ENCODE measurements at places on chromosomes 11 and 22.
A peak's percentile ranks its signal among the peaks of the same experiment; 100 is the strongest.

DNA sequence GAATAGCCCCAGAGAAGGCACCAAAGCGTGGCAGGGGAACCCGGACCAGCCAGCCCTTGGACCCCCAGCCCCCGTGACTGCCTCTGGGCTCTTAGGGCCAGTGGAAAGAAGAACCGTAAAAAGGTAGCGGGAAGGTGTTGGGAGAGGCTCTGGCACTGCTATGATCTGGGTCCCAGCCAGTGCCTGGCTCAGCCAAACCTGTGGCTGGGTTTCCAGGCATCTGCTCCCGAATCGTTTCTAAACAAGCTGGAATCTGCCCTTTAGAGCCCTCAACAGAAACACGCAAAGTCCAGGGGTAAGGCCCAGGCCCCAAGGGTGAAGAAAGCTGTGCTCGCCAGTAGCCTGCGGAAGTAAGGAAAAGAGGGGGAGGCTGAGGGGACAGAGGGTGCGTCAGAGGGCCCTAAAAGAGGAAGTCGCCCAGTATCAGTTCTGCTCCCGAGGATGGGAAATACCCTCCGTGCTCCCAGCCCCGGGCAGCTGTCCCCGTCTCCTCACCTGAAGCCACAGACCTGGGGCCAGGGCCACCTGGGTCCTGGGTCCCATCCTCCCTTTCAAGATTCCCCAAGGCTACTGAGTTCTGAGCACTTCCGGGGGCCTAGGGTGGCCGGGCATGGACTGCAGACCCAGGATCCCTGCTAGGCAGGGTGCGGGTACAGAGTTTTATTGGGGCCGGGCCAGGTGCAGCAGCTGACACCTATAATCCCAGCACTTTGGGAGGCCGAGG lies 24.7 kb downstream of the IL10RA start:
- no peak for DNase-seq

- DNase-seq: no peak
These were observed 241.1 kb downstream of the GRIK4 start for GRCh38 chr11:120752668-120753067.

DNA sequence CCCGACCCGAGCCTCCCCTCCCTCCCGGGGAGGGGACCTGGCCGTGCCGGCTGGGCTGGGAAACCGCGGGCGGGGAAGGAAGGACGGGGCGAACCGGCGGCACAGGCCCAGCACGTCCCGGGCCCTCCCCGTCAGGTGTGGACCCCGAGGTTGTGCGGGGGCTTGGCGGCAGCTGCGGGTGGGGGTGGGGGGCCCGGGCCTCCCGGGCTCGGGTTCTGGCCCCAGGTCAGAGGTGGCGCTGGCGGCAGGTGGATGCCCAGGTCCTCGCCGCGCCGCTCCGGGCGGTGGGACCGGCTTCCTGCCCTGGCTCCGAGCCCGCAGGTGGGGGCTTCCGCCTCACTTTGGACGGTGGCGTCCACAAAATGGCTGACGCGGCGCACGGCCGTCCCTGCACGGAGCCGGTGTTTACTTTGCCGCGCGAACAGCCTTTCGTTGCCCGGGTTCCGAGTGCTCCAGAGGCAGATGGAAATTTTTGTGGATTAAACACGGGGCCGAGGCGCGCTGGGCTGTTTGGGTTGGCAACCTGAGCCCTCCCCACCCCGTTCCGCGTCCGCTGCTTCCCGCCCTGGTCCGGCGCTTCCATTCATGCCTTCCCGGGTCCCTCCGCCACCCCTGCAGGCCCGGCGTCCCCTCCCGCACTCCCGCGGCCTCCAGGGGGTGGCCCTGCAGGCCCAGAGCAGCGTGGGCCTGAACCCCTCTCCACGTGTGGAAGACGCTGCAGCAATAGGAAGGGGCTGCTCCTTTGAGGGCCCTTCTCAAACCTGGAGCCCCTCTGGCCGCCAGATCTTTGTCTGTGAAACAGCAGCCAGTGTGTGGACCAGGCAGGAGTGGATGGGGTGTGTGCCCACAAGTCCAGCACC lies 92.0 kb upstream of the KCNQ1OT1 start:
- DNase-seq: peak; percentile 13

GRCh38 chr11:117489999-117490679 lies 162.5 kb downstream of the CEP164 start:
- DNase-seq: no peak

GRCh38 chr11:45037434-45038005 lies 86.8 kb upstream of the TP53I11 start:
- DNase-seq: no peak

GRCh38 chr11:84234011-84234410 lies 947.8 kb upstream of the CCDC90B start:
- no peak for DNase-seq

DNA sequence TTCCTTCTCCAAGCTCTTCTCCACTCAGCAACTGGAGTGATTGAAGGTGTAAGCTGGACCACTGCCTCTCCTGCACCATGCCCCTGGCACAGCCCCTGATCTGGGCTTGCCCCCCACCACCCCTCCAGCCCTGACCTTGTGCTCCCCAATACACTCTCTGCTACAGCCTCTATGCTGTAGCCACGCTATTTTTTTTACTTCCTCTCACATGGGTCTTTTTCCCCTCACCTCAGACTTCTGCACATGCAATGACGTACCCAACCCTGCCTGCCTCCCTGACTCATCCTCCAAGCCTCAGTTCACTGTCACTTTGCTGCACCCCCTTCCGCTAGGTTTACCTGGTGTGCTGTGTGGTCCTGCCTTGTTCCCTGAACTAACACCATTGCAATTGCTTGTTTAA lies 9.0 kb downstream of the CSNK2A3 start:
- DNase-seq: no peak

- DNase-seq: peak; percentile 61
These were observed 563 bp upstream of the ENDOD1 start for GRCh38 chr11:95088946-95089619.

DNA sequence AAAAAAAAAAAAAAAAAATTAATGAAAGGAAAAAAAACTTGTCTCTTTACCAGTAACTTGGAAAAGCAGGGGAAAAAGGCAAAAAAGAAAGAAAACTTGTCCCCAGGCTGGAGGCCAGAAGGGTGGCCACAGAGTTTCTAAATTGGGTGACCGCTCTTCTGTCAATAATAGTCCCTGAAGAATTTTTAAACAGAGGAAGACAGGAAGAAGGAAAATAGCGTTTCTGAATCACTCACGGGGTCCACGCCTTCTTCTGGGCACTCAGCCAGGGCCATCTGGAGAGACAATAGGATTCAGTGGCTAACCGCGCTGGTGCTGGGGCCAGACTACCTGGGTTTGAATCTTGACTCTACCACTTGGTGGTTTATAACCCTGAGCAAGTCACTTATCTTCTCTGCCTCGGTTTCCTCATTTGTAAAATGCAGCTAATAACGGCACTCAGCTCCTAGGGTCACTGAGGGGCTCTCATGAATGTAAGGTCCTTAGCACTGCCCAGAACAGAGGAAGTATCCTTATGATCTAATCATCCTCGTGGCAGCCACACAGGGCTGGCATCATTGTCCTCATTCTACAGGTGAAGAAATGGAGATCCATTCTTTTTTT lies 7.0 kb downstream of the C11orf86 start:
- no peak for DNase-seq

DNA sequence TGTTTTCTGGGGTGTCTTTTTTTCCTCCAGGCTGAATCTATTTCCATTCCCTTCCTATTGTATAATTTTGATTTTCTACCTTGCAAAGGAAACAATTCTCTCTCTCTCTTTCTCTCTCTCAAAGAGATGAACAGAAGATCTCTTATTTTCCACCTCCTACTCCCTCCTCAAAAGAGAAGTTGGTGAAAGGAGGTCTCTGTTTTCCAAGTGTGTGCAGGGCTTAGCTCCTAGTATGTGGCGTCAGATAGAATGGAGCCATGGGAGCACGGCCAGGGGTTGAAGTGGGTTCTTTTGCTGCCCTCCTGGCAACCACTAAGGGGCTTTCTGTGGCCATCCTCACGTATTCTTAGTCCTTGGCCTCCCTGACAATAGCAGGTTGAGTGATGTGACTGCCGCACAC lies 480 bp downstream of the TRIM34 start:
- DNase-seq: no peak

DNA sequence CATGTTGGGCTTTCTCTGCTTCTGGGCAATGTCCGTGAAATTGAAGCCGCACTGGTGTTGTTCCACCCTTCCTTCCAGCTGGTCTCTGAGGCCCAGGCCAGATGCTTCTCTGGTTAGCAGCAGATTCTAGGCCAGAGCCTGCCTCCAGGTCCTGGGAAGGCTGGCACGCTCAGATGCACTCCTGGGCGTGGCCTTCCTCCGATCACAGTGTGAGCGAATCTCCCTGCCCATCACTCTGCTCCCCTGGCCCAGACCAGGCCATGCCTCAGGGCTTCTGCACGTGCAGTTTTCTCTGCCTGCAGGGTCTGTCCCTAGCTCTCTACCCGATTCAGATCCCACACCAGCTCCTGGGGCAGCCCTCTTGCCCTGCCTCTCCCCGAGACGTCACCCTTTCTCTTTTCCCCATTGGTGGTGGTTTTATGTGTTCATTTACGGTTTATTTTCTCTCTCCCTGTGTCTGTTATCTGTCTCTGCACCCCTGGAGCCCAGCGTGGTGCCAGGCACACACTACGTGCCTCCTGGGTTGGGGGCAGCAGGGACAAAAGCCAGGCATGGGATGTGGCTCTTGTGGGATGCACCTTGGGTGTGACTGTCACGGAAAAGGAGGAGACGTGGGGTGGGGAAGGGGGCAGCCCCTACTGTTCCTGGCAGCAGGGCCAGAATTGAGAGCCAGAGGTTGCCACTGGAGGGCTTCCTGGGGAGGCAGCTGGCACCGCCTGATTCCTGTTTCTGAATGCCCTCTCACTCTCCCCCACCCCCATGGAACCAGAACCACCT lies 66.0 kb downstream of the KCNQ1 start:
- DNase-seq: no peak

All from CD4-positive, alpha-beta T cell (primary cell).